ENCODE measurements at places on chromosomes 2 and 18.

DNA sequence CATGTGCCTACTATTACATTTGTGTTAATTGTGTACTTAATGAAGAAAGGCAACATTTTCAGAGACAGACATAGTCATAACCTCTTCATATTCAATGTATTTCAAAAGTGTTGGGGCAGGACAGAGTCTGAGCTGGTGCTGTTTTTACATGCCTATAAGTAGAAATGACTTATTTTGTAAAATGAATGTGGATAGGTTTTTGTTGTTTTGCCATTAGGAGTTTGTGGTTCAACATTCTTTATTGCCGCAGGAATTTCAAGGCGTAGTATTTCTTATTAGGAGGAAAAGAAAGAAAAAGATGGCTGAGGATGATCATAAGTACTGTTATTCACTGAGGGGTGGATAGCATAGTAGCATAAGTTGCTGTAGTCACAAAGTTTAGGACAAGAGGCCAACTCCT is 21.2 kb upstream of the ASXL3 start:
- DNase-seq: no peak

- no peak for DNase-seq
These were observed 21.6 kb downstream of the MERTK start for GRCh38 chr2:111919794-111920608.

GRCh38 chr2:76610451-76610850 is 899.7 kb upstream of the GCFC2 start:
- no peak for DNase-seq

GRCh38 chr18:22088996-22089640 is 80.3 kb upstream of the GATA6 start:
- DNase-seq: no peak

DNA sequence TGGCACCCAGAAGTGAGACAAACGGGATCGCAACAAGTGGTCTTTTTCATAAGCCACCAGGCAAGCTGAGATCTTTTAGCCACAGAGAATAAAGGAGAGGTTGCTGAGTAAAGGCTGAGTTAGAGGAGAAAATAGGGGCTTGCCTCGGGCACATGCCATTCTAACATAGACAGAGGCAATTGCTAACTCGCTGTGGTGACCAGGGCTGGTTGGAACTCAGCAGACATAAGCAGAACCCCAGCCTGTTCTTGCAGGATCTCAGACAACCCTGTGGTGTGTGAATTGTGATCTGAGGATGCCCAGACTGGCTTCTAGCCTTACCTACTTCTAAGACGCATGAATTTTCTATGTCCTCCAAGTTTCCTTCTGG is 300.2 kb downstream of the CDCA7 start:
- no peak for DNase-seq

DNA sequence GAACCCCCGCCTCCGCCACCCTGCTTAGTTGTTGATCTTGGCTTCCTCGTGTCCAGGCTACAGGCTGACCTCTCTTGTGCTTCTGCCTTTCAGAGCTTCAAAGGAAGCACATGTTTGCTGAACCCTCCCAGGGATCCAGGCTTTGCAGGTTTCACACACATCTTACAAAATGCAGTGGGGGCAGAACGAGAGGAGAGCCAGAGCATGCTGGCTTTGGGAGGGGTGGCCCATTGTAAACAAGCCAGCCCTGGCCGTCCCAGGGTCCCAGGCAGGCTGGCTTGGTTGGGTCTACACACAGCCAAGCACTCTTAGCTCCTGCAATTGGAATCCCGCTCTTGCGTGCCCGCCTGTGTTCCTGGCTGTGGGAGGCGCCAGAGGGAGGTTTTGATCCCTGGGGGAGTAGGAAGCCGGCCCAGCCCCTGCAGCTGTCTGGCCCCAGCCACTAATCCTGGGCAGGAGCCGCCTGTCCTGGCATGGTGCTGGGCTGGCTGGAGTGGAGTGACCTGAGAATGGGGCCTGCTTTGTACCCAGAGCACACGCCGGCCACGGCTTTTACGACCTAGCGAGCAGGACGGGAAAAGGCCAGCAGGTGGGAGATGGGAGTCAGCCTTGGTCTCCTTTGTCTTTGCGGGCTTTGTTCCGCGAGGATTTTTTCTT is 53.9 kb downstream of the SH3BP4 start:
- DNase-seq: no peak

DNA sequence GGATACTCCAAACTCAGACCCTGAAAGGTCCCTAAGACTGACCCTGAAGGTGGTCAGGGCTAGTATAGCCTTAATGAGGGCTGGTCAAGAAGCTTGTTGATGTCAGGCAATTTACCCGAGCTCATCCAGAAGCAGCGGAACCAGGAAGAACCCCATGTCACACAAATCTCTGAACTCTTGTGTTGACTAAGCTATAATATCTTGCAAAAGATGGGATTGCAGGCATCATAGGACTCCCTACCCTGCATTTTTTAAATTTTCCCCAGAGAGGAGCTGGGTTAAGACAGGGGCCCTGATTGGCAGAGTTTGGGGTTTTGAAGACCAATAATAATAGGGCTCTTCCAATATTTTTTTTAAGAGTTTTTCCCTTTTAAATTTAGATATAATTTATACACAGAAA is 2.0 kb upstream of the PLEKHB2 start:
- DNase-seq: no peak

GRCh38 chr2:80057956-80058355 is 246.6 kb downstream of the LRRTM1 start:
- DNase-seq: no peak

GRCh38 chr2:239230318-239231052 is 170.3 kb downstream of the HDAC4 start:
- no peak for DNase-seq

DNA sequence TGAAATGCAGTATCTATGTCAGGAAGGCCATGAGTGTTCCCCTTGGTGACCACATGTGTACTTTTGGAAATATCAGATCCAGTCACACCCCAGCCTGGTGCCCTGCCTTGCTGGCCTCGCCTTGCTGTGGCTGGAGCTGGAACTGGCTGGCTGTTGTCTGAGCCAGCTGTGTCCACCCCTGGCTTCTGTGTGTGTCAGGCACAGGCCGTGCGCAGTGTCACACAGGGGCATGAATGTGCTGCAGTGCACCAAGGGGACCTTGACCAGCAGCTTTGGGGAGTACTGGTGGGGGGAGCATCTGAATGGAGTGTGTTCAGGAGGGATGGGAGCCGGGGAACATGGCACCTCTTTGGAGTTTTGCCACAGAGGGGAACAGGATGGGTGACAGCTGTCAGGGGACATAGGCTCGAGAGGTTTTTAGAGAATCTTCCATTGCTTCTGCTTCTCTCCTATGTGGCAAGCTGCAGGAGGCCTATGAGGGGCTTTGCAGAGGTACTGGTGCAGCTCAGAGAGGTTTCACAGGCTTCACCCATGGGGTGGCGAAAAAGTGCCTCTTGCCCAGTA is 44.7 kb upstream of the FAHD2A start:
- DNase-seq: no peak

GRCh38 chr2:176099159-176099727 is 352 bp upstream of the HOXD12 start:
- no peak for DNase-seq

DNA sequence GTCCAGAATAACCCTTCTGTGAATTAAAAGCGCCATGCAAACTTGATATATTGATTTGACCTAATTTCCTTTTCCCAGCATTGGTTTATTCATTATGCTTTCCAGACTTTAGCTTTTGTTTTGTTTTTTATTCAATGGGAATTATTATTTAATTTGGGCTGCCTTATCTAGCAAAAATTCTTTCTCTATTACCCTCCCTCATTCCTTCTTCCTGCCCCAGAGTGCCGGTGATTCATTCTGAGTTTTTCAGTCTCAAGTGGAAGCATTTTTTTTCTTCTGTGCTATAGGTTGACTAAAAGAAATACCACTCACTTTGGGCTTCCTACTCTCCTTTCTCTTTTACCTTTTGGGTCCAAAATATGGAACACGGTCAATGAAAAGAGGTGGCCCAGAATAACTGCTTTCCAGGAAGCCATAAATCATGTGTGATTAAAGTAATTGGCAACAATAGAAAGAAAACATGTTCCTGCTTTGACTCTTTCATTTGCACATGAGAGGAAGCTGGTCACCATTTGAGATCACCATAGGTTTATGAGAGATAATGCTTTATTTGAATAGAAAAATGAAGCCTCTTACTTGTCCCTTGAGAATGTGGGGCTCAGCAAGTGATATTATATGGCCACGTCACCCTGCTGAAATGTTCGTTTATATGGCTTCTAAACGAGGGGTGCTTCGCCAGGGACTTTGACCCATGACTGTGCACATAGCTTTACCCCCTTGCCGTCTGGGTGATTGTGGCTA is 422.8 kb upstream of the ZEB2 start:
- no peak for DNase-seq

DNA sequence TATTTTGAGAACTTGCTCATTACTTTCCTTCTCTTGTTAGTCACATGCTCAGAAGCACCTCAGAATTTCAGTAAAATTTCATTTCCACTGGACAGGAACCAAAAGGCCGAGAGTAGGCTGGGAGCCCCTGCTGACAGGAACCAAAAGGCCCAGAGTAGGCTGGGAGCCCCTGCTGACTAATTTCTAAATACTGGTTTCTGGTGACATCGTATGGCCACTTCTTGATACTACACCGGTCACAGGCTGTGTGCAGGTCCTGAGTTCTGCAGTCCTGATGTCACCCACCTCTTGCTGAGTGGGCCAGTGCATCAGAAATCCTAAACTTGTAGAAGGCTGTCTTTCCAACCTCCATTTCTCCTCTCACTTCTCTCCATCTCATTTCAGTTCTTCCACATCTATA is 17.7 kb upstream of the EN1 start:
- no peak for DNase-seq

- DNase-seq: no peak
These were observed 270.6 kb downstream of the C1D start for GRCh38 chr2:67792191-67792590.

GRCh38 chr2:235073868-235074413 is 122.1 kb downstream of the SH3BP4 start:
- no peak for DNase-seq

DNA sequence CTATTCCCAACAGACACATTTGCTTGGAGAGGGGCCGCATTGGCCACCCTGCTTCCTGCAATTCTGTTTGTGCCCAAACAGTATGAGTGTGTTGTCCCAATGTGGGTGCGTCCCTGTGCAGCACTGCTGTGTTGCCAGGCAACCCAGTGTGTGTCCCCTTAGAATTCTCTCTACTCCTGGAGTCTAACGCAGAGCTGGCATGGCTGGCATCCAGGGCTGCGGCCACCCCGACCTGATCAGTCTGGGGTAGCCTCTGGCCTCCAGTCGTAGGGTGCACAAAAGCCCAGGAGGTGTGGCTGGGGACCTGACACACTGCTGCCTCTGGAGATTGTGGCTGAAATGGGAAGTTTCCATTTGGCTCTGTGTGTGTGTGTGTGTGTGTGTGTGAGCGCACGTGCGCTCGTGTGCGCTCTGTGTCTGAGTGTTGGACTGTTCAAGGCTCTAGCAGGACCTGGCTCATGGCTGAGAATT is 48.0 kb downstream of the TEX44 start:
- DNase-seq: no peak

DNA sequence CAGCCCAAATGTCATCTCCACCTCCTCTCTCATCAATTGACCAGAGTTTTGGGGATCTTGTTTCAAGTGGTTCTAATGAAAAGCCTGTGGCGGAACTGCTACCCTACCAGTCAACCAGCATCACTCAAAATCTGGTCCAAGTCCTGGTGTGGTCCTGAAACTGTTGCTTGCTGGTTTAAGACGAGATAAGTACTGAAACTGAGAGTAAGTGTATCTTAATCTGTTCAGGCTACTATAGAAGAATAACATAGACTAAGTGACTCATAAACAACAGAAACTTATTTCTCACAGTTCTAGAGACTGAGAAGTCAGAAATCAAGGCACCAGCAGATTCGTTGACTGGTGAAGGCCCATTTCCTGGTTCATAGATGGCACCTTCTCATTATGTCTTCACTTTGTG is 879 bp upstream of the GALNT5 start:
- DNase-seq: peak; percentile 37

- DNase-seq: no peak
These were observed 60.6 kb downstream of the RNF144A start for GRCh38 chr2:6977786-6978185.

DNA sequence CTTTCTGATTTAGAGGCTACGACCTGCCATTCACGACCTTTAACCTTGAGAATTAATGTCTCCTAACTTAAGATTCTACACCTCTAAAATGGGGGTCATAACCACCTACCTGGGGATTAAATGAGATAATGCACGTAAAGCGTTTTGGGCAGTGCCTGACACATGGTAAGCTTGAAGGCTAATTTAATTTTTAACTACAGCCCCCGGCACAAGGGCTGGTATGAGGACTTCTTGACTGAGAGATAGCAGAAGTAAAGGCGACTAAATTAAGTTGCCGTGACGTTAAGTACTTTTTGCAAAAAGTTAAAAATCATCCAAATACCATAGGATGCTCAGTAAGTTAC is 549 bp downstream of the MRPL35 start:
- DNase-seq: no peak

DNA sequence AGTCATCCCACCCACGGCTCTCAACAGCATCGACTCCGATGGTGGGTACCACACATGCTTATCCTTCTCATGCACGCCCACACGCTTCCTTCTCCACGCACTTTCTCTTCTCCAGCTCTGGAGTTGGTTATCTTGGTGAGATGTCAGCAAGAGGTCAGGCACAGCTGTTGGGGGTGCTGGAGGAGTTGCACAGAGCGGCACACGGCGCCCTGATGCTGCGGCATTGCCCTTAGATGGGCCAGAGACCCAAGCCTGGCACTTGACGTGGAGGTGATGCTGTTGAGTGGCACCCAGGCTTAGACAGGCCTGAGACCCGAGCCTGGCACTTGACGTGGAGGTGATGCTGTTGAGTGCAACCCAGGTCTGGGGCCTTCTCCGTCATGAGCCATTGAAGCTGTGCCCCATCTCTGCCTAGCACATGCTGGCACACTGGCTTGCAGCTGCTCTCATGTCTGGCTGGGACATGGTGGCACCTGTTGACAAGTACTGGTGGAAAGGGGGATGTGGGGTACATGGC is 83.2 kb downstream of the DGKD start:
- no peak for DNase-seq

DNA sequence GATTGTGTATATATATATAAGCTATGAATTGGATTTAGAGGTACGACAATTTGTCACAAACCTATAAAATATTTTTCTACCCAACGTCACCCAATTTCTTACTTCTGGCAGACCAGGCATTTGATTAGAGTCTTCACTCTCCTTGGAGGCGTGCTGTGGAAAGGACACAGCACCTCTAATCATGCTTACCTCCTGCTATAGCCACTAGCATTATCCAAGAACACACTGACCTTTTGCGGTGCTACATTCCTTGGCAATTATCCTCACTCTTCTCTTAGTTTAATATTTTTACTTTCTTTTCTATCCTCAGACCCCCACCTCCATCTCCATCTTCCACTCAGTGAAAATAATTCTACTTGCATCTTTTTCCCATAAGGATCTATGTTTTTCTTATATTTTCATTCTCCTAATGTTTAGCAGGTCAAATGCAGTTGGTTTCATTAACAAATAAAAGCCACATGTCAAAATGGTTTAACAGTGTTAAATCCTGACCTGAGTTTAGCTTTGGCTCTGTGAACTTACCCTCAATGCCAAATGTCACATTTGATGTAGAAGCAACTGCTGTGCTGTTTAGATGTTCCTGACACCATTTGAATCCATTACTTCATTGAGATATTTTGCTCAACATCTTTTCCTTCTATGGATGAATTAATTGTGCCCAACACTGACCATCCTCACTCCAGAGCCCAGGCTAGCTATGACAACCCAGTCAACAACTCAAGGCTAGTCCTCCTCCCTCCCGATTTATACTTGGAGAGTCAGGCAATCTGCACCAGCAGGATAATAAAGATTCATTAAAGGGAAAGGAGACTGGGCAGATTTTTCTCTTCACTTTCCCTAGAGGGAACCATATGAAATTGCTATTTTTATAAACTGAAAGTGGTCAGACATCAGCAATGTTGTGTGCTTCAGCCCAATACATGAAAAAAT is 240.5 kb downstream of the MREG start:
- no peak for DNase-seq
